ENCODE measurements at places on chromosomes 1 and 21. TPM values are rescaled to one million over a fixed set of nuclear protein-coding genes. Genes with fewer than 3 reads are reported as not detected.

LY9 gene
- total RNA-seq, result 0.92 TPM

DNA sequence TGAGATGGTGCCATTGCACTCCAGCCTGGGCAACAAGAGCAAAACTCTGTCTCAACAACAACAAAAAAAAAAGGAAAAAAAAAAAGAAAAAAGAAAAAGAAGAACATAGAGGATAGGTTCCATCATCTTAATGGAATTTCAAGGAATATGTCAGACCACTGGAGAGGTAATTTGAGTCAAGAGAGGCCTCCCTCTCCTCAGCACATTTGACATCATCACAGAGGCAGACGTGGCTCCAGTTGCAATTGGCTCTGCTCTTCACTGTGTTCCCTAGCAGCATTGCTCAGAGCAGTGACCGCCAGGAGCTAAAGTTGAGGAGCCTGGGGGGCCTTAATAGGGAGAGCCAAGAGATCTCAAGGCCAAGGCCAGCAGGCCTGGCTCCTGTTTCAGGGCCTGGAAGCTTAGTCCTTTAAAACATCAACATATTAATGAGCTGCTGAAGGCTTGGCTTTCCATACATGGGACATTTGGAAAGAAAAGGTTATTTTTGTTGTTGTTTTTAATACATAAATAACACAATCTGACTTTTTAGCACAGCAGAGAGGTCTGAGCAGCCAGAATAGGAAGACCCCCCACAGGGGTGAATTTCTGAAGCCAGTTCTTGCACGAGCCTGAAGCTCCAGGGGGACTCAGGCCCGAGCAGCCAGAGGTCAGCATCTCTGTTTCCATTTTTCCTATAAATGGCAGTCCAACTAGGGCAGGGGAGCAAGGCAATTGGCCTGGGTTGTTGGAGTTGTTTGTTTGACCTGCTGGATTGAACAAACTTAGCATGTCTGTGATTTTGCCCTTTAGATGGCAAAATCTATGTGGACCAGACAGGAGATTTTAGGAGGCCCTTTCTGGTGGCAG, 118.3 kb upstream of the FGGY start:
- no peak overlapping the region for H3K27ac ChIP-seq
- DNase-seq, result no peak
- peaks cover 6% of the 10 kb centered on the region for H3K36me3 ChIP-seq
- H3K4me1 ChIP-seq, result no peaks in the 10 kb centered on the region
- no peak overlapping the region for H3K4me3 ChIP-seq

SPRR1B gene
- total RNA-seq, result not detected

OR2L8 gene
- total RNA-seq, result 0.47 TPM

C1orf52 gene
- total RNA-seq, result 28.6 TPM

SPRR1A gene
- total RNA-seq, result not detected

GRCh38 chr1:2381741-2382620, 9.4 kb downstream of the MORN1 start:
- DNase-seq, result peak; percentile 80
- H3K4me3 ChIP-seq, result no peak overlapping the region
- no peaks in the 10 kb centered on the region for H3K36me3 ChIP-seq
- H3K27ac ChIP-seq, result no peak overlapping the region

GRCh38 chr1:39076127-39076798, 50.1 kb downstream of the NDUFS5 start:
- H3K27ac ChIP-seq, result no peak overlapping the region
- no peaks in the 10 kb centered on the region for H3K36me3 ChIP-seq
- H3K4me1 ChIP-seq, result peaks cover 5% of the 10 kb centered on the region

DNA sequence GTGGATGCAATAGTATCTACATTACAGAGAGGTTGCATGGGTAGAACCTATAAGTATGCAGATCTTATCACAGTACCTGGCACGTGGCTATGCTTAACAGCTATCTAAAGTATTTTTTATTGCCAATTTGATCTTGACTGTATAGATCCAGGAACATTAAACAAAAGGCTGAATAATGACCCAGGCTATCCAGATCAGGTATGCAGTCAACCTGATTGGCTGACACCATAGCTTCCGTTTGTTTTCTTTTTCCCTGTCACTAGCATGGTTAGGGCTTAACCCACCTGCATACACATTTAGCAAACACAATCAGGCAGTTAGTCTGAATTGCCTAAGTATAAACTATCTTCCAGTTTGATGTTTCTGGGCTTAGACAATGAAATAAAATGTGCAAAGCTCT, 264.9 kb upstream of the PLXNA2 start:
- H3K4me1 ChIP-seq, result no peaks in the 10 kb centered on the region
- H3K27me3 ChIP-seq, result peaks cover 5% of the 10 kb centered on the region
- H3K4me3 ChIP-seq, result no peak overlapping the region
- no peak for DNase-seq
- H3K27ac ChIP-seq, result no peak overlapping the region
- H3K36me3 ChIP-seq, result no peaks in the 10 kb centered on the region

CFAP45 gene
- 0.38 TPM for total RNA-seq

REG4 gene
- 0.73 TPM for total RNA-seq

DNA sequence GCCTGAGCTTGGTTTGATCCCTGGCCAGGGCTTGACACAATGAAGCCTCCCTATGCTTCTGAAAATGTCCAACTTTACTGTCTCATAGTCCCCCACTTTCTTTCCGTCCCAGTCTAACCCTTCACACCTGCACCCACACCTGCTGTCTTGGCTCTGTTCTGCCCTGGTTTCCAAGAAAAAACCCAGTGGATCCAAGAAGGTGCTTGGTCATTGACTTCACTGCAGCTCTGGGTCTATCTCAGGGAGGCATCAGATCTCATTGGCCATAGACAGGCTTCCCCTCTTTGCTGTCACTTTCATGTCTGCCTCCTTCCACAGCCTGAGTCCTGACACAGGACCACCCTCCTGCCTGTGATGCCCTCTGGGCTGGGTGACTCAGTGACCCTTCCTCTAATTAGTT, 37.8 kb upstream of the ETV3 start:
- H3K36me3 ChIP-seq, result no peaks in the 10 kb centered on the region

GRCh38 chr1:231040019-231040799, at the start of gene FAM89A:
Gene FAM89A (minus strand): TSS chr1:231040254. CDS start chr1:231040211, 43 bp downstream.
- peaks cover 36% of the 10 kb centered on the region for H3K4me1 ChIP-seq
- H3K27ac ChIP-seq, result peak within 1 kb of the TSS; percentile 78
- H3K36me3 ChIP-seq, result no peaks in the 10 kb centered on the region

DNA sequence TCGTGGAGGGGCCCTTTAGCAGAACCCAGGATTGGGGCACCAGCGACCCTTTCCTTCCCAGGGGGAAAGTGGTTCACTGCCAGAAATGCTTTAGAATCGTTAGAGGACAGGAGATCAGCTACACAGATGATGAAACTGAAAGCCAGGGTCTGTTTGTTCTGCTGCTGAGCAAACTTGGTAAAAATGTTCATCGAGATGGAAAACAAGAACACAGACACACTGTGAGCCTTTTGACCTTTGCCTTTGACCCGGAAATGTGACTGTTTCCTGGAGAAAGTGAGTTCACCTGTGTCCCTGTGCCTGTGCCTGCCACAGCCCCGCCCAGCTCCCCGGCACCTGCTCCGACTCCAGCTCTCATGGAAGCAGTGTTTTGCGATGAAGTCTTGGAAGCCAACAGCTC, 234.3 kb downstream of the CAMTA1 start:
- no peak for DNase-seq
- H3K36me3 ChIP-seq, result no peaks in the 10 kb centered on the region
- no peak overlapping the region for H3K27ac ChIP-seq

- no peaks in the 10 kb centered on the region for H3K36me3 ChIP-seq
- peaks cover 3% of the 10 kb centered on the region for H3K4me1 ChIP-seq
- H3K27me3 ChIP-seq, result peaks cover 12% of the 10 kb centered on the region
- peak within 1 kb of the TSS; percentile 13 for H3K27ac ChIP-seq
Observed at GRCh38 chr1:207088701-207089626, at the start of gene C4BPB. Gene C4BPB (plus strand): TSS chr1:207088860. CDS start chr1:207089532, 672 bp downstream.

OR2L2 gene
- total RNA-seq, result 0.17 TPM

- no peak for DNase-seq
- H3K4me3 ChIP-seq, result no peak overlapping the region
- peaks cover 23% of the 10 kb centered on the region for H3K27me3 ChIP-seq
- no peaks in the 10 kb centered on the region for H3K36me3 ChIP-seq
- H3K27ac ChIP-seq, result no peak overlapping the region
Observed at GRCh38 chr1:181396171-181396670, 87.1 kb upstream of the CACNA1E start.

SLC9C2 gene
- total RNA-seq, result not detected

DNA sequence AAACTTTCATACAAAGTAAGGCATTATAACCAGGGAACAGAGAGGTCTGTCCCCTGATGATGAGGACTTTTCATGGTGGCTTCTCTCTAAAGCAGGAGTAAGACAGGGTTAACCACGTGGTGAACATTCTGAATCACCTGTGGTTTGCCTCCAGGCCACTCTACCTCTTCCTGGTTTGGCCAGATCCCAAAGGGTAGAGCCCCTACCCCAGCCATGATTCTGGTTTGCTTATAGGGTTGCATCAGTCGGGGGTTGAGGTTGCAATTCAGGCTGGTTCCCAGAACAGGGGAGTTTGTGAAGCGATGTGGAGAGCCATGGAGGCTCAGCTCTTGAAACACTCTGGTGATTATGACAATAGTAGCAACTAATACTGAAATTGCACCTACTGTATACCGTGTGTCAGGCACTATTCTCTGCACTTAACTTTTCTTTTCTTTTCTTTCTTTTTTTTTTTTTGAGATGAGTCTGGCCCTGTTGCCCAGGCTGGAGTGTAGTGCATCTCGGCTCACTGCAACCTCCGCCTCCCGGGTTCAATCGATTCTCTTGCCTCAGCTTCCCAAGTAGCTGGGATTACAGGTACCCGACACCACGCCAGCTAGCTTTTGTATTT, 8.3 kb downstream of the CNR2 start:
- DNase-seq, result peak; percentile 86
- no peaks in the 10 kb centered on the region for H3K36me3 ChIP-seq
- H3K27me3 ChIP-seq, result peaks cover 21% of the 10 kb centered on the region
- peak overlapping the region; percentile 36 for H3K4me3 ChIP-seq

SLC44A5 gene
- total RNA-seq, result not detected

DNA sequence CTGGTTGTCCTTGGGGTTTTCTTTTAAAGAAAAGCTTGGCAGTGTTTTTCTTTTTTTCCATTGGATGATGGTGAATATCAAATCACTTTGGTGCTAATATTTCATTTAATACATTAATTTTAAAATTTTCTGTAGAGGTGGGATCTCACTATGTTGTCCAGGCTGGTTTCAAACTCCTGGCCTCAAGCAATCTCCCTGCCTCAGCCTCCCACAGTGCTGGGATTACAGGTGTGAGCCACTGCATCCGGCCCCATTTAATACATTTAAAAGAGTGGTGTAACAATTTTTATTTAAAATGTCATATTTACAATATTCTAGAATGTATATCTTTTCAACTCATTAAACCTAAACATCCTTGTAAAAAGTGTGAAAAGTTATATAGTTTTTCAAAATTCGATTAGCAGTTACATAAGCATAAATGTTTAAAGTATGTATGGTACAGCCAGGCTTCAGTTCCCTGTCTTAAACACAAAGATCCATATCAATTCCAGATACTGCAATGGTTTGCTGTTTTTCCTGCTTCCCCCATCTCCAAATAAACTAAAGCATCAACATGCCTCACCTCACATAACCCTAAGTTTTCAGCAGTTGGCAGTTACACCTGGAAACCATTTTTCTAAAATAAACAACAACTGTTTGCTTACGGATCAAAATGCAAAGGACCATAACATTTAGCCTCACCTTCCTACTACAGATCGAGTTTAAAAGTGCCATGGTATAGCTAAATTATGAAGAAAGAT, 8.9 kb upstream of the LGALS8 start:
- H3K36me3 ChIP-seq, result no peaks in the 10 kb centered on the region
- H3K27me3 ChIP-seq, result peaks cover 10% of the 10 kb centered on the region
- no peak overlapping the region for H3K27ac ChIP-seq
- no peak overlapping the region for H3K4me3 ChIP-seq
- no peak for DNase-seq

DNA sequence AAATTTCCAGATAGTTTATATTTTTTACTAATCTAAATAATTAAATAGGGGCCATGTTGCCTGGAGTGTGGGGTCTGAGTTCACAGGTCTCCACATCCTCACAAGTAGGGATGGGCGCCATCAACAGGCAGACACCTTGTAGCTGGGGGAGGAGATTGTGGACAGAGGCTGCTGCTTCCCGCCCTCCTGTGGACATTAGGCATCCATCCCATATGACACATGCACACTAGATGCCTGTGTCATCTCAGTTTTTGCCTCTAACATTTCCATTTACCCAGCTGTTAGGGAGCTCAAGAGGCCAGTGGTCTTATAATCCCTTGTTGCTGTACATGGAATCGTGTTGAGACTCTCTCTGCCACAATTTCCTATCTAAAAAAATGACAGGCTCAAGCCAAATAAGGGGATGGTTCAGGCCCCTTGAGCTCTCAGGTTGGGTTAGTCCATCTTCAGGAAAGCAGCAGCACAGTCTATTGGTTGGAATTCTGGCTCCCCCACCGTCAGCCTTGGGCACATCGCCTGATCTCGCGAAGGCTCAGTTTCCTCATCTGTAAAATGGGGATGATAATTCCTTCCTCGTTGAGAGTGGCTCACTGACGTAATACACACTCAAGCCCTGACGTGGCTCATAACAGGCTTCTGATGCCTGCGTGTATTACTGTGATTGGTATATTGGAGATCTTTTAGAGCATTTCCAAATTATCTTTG, 13.6 kb downstream of the LHX4 start:
- no peaks in the 10 kb centered on the region for H3K4me1 ChIP-seq
- peak; percentile 10 for DNase-seq
- H3K27ac ChIP-seq, result no peak overlapping the region

DNA sequence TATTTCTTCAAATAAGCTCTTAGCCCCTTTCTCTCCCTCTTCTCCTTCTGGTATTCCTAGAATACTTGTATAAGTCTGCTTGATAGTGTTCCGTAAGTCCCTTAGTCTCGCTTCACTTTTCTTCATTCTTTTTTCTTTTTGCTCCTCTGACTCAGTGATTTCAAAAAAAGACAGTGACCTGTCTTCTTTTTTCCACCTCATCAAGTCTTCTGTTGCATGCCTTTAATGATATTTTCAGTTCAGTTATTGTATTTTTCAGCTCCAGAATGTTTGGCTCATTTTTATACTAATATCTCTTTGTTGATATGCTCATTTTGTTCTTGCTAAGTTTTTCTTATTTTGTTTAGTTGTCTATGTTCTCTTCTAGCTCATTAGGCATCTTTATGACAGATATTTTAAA, 97.7 kb downstream of the POFUT2 start:
- no peak for DNase-seq
- no peak overlapping the region for H3K27ac ChIP-seq
- peaks cover 61% of the 10 kb centered on the region for H3K36me3 ChIP-seq
- no peaks in the 10 kb centered on the region for H3K27me3 ChIP-seq

- H3K4me3 ChIP-seq, result peak overlapping the region; percentile 87
- no peaks in the 10 kb centered on the region for H3K27me3 ChIP-seq
- DNase-seq, result no peak
- H3K4me1 ChIP-seq, result peaks cover 50% of the 10 kb centered on the region
- peaks cover 22% of the 10 kb centered on the region for H3K36me3 ChIP-seq
Observed at GRCh38 chr1:224431726-224432125, 2.9 kb downstream of the WDR26 start.
